ENCODE measurements at places on chromosomes 6 and 20. TPM values are rescaled to one million over a fixed set of nuclear protein-coding genes. Genes with fewer than 3 reads are reported as not detected.

DNA sequence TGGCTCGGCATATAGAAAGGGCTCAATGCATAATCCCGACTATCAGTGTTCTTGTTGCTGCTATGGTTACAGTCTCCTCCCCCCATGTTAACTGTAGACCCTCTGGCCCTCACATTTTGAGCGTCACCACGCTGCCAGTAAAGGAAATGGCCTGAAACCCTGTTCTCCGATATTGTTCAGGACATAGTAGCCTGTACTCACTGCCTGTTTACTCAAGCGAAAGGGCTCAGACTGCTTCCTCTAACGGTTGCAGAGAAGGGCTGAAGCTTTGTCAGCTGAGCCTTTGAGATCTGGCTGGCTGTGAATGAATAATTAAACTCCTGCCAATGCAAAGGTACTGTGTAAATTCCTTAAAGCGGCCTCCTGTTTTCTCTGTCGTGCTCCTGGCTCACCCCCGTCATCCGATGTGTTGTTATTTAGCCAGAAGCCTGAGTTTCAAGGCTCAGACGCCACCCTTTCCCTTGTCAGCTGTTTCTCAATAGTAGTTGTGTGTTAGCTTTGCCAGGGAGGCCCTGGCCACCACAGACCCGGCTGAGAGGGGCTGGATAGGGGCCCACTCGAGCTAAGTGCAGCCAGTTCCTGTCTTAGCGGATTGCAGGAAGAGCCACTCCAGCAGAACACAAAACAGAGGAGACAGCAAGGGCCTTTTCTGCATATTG, 31.2 kb upstream of the RALGAPA2 start:
- H3K27me3 ChIP-seq: peaks cover 22% of the 10 kb centered on the region
- DNase-seq: no peak
- H3K4me3 ChIP-seq: no peak overlapping the region
- H3K4me1 ChIP-seq: no peaks in the 10 kb centered on the region
- H3K27ac ChIP-seq: no peak overlapping the region

DNA sequence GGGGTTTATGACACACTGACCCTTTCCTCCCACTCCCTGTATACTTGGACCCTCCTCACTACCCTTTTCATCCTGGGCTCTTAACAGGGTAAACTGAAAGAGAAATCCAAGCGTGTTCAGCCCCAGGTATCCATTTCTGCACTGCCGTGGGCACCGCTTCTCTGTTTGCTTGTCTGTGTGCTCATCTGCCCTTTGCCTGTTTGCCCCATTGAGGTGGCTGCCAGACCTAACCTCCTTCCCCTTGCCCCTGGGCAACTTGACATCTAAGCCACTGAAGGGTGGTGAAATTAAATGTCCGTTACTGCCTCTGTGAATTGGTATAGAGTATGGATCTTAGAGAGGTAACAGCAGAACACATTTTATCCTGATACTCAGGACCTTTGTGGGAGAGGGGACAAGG, 38.7 kb downstream of the ACSS2 start:
- no peaks in the 10 kb centered on the region for H3K27me3 ChIP-seq
- no peak for DNase-seq
- H3K27ac ChIP-seq: no peak overlapping the region
- H3K4me3 ChIP-seq: no peak overlapping the region

DNA sequence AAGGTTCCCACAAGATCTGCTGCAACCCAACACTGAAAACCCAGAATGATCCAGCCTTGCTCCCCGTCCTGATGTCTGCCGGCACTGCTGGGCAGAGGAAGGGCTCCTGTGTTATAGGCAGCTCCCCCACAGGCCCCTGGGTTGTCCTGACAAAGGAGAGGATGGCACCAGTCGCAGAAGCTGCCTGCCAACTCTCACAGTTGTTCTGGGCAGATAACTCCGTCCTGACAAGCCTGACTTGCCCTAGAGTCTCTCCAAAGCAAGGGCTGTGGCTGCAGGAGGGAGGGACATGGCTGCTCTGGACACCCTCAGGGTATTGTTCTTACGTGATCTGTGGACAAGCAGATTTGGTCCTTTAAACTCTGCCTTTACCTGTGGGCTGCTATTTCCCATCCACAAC, 243.8 kb downstream of the CDH26 start:
- no peaks in the 10 kb centered on the region for H3K4me1 ChIP-seq
- H3K27me3 ChIP-seq: peaks cover 4% of the 10 kb centered on the region
- no peak for DNase-seq
- H3K27ac ChIP-seq: no peak overlapping the region

DNA sequence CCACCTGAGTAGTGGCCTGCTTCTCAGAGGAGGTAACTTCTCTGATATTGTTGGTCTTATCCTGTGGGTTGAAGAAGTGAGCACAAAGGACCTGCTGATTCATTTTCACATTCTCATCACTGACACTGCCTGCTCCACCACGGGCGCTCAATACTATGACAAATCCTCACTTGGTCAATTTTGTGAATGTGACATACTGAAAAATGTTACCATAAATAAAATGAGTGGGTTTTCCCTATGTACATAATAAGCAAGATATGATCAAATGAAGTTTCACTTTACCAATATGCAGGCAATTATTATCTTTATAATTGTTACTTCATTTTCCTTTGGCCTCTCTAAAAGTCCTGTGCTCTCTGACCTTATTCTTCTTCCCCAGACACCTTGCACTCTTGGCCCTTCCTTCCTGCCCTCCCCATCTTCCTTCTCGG, 71.5 kb upstream of the RIPOR2 start:
- peak overlapping the region; percentile 40 for H3K4me3 ChIP-seq
- no peaks in the 10 kb centered on the region for H3K36me3 ChIP-seq
- H3K27ac ChIP-seq: peak overlapping the region; percentile 78
- H3K27me3 ChIP-seq: no peaks in the 10 kb centered on the region
- peaks cover 81% of the 10 kb centered on the region for H3K4me1 ChIP-seq

GRCh38 chr6:89928604-89929003, 34.3 kb downstream of the GJA10 start:
- H3K4me3 ChIP-seq: no peak overlapping the region
- DNase-seq: peak; percentile 65
- H3K27ac ChIP-seq: peak overlapping the region; percentile 62
- H3K36me3 ChIP-seq: peaks cover 46% of the 10 kb centered on the region

DNA sequence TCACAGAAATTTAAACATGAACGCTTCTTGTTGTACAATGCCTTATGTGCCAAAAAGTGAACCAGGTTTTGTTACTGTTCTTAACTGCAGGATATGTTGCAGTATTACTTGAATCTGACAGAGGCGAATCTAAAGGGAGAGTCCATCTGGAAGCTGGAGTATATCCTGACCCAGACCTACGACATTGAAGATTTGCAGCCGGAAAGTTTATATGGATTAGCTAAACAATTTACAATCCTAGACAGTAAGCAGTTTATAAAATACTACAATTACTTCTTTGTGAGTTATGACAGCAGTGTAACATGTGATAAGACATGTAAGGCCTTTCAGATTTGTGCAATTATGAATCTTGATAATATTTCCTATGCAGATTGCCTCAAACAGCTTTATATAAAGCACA, 19.9 kb downstream of the SMPDL3A start:
- H3K36me3 ChIP-seq: no peaks in the 10 kb centered on the region
- H3K4me1 ChIP-seq: no peaks in the 10 kb centered on the region
- DNase-seq: no peak
- H3K4me3 ChIP-seq: no peak overlapping the region

GRCh38 chr6:168342636-168343035, 23.1 kb upstream of the DACT2 start:
- H3K4me3 ChIP-seq: no peak overlapping the region
- no peak for DNase-seq
- H3K4me1 ChIP-seq: no peaks in the 10 kb centered on the region
- H3K27me3 ChIP-seq: peaks cover 24% of the 10 kb centered on the region
- H3K36me3 ChIP-seq: no peaks in the 10 kb centered on the region
- H3K27ac ChIP-seq: no peak overlapping the region

DNA sequence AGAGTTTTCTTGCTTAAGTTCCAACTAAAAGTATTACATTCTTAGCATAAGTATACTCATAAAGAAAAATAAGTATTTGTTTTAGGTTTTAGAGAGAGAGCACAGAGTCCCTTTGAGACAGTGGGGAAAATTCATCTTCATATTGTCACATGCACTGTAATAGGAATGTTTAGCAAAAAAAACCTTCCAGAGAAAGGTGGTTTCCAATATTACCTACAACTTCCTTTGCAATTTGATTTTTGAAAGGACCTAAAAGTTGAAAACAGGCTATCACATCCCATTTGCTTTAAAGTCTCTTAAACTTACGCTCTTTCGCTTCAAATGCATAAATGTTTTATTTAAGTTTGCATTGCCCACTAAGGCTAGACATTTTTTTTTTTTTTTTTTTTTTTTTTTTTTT, 86.4 kb downstream of the OPRM1 start:
- no peak overlapping the region for H3K27ac ChIP-seq
- no peaks in the 10 kb centered on the region for H3K36me3 ChIP-seq
- DNase-seq: no peak
- peaks cover 3% of the 10 kb centered on the region for H3K27me3 ChIP-seq
- H3K4me3 ChIP-seq: no peak overlapping the region

- H3K4me1 ChIP-seq: no peaks in the 10 kb centered on the region
- no peaks in the 10 kb centered on the region for H3K36me3 ChIP-seq
- no peak for DNase-seq
- H3K4me3 ChIP-seq: no peak overlapping the region
- no peak overlapping the region for H3K27ac ChIP-seq
Measured at GRCh38 chr6:64221776-64222175, 586.2 kb downstream of the PHF3 start.

The CPNE5 gene
- total RNA-seq: 1.5 TPM

The SIRPB2 gene
- not detected for total RNA-seq

The CDC5L gene
- total RNA-seq: 24.0 TPM

All from activated CD4-positive, alpha-beta memory T cell treated with anti-CD3 and anti-CD28 coated beads for 36 hours (primary cell).